Cerebellar cortex (tissue), 1 donor: ENCODE measurements at places on chromosomes 11 and 22.

GRCh38 chr11:44007481-44008087 is 40.2 kb upstream of the ACCSL start:
- no peak for DNase-seq

- DNase-seq: peak; percentile 79
These were observed 3.2 kb downstream of the CARNS1 start for GRCh38 chr11:67418476-67419281.

DNA sequence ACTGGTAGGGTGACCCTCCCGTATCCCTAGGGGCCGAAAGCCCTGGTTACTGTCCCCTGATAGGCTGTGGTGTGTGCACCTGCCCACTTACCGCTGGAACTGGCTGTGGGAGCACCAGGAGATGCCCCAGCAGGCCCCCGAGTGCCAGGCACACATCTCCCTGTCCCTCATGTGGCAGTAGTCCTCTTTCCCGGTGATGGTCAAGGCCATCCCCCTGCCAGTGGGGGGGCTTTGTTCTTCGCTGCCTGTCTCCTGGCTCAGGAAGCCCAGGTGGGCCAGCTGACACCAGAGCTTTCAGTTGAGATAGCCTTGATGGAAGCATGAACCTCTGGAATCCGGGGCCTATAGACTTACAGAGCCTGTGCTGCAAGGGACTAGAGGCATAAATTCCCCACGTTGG is 100.5 kb downstream of the MPPED1 start:
- DNase-seq: no peak

DNA sequence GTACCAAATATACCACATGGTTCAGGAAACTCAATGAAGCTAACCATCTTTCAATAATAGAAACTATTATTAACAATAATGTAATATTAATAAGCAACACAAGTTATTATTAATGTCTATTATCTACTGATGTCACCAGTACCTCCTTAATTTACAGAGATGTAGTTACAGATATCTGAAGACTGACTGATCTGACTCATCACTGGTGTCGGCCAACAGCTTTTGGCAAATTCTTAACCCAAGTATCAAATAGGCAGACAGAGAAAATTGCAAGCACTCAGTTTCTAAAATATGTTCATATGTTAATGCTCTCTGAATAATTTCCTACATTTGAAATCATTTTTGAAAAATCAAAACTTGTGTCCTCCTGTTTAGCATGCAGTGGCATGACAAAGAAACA is 100.4 kb upstream of the DDI1 start:
- DNase-seq: no peak

DNA sequence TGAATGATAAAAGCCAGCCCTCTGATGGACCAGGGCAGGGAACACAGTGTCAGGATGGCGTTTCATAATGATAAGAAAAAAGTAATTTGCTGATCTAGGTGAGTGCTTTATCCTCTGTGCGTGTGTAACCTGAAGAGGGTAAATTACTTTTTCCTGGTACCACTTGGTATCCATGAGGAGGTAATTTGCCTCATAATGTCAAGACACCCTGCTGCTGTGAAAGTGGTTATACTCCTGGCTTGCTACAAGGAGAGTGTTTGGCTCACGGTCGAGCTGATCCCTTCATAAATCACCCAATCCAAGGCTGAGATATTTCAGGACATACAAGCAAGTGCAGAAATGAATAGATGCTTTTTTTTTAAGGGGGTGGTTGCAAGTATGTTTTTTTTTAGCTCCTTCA is 207.2 kb upstream of the PGR start:
- no peak for DNase-seq

- DNase-seq: no peak
These were observed 22.2 kb upstream of the MUC5B start for GRCh38 chr11:1200611-1201191.

- DNase-seq: no peak
These were observed at the start of gene NLRP6 for GRCh38 chr11:278001-278951. TSS of gene NLRP6 (plus strand) at chr11:278407. CDS start at chr11:278570, 163 bp downstream.

DNA sequence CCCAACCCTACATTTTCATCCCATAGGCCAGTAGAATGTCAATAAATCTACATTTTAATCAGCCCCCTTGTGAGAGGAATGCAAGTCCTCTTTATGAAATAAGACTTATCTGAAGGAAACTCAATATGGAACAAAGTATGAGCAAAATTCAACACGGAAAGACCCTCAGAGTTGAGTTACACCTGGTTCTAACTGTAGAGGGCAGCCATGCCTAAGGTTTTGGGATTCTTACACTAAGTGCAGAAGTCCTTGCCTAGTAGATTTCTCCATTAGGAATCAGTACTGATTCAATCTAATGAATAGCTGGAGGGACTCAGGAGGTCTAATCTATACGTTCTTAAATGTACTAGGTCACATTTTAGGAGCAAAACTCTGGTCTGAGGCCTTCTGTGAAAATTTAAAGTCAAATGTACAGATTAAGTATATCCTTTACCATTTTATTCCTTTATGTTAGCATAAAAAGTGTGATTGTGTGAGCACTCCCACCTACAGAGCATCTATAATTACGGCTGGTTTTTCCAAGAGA is 904.5 kb downstream of the DLG2 start:
- peak; percentile 72 for DNase-seq

DNA sequence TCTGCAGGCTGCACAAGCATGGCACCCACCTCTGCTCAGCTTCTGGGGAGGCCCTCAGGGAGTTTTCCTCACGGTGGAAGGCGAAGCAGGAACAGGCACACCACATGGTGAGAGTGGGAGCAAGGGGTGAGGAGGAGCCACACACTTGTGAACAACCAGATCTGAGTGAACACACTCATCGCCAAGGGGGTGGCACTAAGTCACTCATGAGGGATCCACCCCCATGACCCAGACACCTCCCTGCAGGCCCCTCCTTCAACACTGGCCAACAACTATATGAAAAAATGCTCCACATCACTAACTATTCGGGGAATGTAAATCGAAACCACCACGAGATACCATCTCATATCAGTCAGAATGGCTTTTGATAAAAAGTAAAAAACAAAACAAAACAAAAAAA is 722 bp upstream of the KRTAP5-2 start:
- no peak for DNase-seq

DNA sequence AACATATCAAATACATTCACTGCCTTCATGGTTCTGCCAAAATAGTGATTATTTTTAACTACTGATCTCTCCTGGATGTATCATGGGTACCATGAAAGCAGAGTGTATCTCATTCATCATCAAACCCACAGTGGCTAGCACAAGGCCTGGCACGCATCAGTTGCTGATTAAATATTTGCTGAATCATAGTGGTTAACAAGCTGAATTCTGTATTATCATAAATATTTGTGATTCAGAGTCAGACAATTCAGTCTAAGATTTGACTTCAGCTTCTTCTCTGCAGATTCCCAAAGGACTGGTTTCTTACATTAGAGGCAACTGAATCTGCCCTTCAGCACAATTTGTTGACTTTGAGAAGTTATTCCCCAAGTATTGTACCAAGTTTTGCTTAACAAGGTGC is 715.8 kb upstream of the LRRC4C start:
- DNase-seq: no peak

- no peak for DNase-seq
These were observed 49.3 kb downstream of the WNT11 start for GRCh38 chr11:76156971-76157427.

DNA sequence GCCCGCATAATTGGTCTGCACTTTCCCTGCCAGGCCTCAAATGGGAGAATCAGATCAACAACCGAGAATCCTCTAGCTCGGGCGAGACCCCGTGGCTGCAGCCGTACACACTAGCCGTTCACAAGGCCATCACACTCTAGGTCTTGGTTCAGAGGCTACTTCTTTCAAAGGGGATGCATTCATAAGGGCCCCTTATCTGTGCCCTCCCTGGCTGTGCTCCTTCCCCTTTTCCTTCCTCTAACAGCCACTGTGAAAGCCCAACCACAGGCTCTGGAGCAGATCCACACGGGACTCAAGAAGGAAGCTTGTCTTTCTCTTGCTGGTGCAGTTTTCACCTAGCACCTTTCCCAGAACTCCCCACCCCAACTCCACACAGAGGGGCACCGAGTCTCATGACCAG is 24.5 kb downstream of the SMIM38 start:
- no peak for DNase-seq

DNA sequence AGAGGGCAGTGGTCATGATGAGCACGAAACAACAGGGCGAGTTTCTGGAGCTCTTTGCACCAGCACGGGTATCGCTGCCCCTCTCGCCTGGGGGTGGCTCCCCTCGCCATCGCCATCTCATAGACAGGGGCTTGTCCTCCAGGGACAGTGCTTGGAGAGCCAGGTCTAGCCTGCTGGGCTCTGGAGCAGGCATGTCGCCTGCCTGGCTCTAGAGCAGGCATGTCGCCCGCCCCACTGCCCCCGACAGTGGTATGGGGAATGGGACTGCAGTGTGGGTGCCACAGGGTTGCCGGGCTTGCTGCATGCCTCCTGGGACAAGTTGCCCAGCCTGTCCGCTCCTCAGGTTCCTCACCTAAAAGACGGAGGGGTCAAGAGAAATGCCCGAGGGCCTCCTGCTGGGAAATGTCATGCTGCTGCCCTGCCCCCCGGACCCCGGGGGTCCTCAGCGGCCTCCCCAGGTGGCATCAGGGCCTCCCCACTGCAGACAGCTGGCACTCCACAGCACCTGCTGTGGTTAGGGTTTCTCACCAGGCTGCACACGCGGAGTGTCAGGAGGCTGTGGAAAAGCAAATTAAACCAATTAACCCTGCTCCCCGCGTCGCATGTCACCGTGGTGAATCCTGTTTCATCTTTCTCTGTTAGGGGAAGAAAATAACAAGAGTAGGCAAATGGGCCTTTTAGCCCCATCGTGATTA is 403.0 kb downstream of the TBC1D22A start:
- no peak for DNase-seq

DNA sequence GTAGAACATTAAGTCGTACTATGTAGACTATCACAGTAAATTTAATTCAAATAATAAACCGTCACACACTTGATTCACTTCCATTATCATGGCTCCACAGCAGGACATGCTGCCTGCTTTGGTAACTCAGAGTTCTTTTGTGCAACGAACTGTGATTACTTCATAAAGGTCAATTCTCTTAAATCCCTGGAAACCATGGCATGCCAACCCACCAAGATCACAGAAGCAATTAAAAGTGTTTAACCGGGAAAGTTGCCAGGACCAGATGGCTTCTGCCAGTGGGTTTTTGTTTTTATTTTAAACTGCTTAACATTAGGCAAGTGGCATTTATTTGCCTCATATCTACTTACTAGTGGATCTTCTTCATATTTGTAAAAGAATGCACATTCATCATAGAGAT is 1162.1 kb downstream of the DLG2 start:
- DNase-seq: peak; percentile 51

- DNase-seq: no peak
These were observed 8.5 kb downstream of the SIK3 start for GRCh38 chr11:117089685-117090084.

DNA sequence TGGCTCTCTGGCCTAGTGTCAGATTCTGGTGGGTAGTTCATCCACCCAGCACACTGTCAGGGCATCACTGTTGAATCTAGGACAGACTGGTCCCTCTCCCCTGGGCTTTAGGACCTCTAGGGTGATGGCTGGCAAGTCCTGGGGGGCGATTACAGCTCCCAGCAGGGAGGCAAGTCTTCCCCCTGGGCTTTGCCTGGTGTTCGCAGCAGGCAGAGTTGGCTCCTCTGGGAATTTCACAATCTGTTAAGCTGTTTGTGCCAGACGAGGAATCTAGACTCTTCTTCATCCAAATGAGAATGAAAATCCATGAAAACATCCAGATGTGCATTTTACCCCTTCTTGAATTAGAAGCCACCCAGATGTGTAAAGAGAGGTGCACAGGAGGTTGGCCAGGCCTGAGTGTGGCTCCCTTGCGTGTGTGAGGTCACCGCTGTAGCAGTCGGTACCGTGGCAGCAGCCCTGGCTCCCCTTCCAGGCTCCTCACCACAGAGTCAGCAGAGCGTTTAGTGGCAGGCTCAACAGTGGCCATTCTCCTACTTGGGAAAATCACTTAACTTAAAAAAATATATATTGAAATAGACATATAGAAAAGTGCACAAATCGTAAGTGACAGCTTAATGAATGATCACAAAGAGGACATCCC is 99.9 kb upstream of the TBCEL start:
- no peak for DNase-seq

GRCh38 chr11:102807921-102808320 is 10.0 kb upstream of the MMP1 start:
- DNase-seq: no peak

DNA sequence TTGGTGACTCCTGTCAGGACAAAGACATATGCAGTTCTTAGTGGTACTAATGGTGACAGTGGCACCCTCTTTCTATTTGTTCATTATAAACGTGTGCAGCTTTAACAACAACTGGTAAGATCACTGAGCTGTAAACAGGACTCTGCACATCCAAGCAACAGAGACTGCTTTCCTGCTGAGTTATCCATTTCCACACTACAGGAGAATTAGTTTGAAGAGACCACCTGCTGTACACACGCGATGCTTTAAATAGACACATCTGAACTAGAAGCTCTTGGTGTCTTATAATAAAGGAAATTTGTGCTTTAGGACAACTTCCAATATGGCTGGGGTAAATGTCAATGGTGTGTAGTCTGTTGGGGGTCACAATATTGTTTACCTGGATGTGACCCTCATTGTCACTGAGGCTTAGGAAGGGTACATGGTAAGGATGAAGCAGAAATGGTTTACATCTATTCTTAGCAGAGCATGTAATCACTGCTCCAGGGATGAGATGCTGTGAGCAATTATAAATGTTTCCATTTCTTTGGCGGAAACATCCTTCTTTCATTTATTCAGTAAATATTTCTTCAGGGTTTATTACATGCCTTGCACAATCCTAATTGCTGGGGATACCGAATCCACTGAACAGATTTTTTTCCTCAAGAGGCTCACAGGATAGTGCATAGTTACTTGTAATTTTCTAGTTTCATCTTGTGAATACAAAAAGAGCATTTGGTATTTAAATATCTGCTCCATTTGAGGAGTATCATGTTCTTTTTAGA is 354.0 kb upstream of the CCDC90B start:
- peak; percentile 40 for DNase-seq

GRCh38 chr11:15865212-15865987 is 490.9 kb downstream of the SOX6 start:
- DNase-seq: no peak

- DNase-seq: peak; percentile 70
These were observed 1.1 kb upstream of the PLXNB2 start for GRCh38 chr22:50308597-50308935.

GRCh38 chr11:7062534-7062933 is 26.3 kb upstream of the RBMXL2 start:
- DNase-seq: no peak

DNA sequence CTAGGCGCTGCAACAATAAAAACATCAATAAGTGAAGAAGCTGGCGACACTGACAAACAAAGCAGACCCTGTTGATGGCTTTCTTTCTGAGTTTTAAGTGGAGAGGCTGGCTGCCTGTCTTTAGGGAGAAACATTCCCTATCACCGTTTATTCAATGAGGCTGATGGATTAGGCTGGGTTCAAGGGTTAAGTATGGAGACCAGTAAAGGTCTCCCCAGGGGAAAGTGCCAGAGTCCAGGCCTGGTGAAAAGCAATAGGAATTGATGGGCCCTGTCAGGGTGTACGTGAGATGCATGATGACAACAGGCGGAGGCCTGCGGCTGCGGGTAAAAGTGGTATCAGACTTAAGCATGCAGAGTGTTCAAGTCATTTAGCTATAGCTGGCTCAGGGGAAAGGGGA is 102.6 kb downstream of the ALX4 start:
- DNase-seq: no peak
